ENCODE measurements at places on chromosomes 2 and 18.

GRCh38 chr2:198731842-198732399 is 725.8 kb downstream of the SATB2 start:
- DNase-seq, result no peak

DNA sequence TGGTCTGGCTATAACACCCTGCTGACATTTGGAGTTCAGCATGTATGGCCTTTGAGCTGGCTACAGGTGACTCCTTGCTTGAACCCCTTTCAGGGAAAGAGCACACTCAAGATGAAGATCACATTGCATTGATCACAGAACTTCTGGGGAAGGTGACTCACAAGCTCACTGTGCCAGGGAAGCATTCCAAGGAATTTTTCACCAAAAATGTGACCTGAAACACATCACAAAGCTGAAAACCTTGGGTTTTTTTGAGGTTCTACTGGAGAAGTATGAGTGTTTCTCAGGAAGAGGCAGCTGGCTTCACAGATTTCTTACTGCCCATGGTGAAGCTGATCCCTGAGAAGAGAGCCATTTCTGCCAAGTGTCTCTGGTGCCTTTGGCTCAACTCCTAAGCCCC is 879.0 kb downstream of the CBLN2 start:
- no peak for DNase-seq

DNA sequence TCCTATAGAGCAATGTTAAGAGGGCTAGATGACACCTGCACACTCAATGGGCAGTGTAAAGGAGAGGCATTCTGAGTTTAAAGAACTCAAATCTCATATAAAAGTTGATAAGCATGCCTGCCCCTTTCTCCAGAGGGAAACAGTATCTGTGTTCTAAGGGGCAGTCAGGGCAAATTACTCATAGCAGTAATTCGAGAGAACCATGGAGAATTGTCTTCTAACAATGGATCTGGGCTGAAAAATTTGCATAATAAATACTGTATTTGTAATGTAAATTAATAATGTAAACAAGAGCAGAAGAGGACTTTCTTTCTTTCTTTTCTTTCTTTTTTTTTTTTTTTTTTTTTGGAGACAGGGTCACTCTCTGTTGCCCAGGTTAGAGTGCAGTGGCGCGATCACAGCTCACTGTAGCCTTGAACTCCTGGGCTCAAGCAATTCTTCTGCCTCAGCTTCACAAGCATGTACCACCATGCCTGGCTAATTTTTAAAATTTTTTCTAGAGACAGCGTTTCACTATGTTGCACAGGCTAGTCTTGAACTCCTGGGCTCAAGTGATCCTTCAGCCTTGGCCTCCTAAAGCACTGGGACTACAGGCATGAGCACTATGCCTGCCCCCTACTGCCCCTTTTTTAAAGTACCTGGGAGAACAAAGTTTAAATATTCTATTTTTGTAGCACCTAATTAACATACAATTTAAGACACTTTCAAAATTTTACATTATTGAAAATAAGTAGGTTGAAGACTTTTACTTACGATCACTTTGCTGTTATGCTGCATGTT is 70.6 kb downstream of the OTX1 start:
- DNase-seq, result no peak

GRCh38 chr2:68907920-68908253 is 36.7 kb upstream of the BMP10 start:
- no peak for DNase-seq

DNA sequence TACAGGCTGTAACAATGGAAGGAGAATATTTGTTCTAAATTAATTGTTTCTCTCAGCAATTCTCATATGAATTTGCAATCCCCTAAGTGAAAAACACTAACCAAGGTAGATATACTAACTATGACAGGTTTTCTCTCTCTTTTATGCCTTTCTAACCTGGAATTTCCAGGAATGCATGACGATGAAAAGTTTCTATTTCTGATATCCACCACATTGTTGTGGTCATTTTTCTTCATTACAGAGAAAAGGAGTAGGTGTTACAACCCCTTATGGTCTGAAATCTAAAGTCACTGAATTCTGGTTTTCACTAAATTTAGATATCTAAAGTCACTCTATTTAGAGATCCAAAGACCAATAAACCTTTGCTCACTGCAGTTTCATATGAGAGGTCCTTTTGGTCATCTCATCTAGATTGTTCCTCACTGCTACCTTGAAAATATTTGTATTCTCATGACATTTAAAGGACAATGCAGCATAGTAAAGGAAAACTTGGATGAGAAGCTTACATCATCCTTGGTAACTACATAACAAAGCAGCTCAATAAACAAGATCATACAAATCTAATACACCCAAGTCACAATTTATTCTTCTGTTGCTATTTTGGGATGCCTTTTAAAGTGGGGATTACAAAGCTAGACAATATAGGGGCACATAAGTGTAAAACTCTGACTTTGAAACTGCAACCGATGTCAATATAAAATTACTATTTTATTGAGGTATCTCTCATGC is 85.8 kb downstream of the TCF4 start:
- DNase-seq, result no peak
